ENCODE measurements at places on chromosomes 16 and 17.

DNA sequence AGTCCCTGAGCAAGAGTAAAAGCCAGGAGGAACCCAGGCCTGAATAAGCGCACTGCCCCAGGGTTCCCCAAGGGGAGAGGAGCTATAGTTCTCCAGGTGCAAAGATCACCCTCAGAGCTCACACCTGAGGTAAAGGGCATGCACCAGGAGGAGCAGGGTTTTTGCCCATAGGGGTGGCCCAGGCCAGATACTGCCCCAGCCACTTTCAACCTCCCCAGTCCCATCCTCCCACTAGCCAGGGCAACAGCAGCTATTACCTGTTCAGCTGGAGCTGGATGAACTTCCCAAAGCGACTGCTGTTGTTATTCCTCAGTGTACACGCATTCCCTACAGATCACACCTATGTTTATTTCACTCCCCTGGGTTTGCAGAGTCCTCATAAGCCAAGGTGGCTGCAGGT, 19.8 kb downstream of the MYO19 start:
- no peak for DNase-seq

- DNase-seq: no peak
Observed at GRCh38 chr17:10417431-10417830, 4.3 kb downstream of the MYH8 start.

GRCh38 chr16:26118575-26118974, 426.8 kb downstream of the HS3ST4 start:
- DNase-seq: no peak

- no peak for DNase-seq
Observed at GRCh38 chr16:8572919-8573724, 17.2 kb downstream of the TMEM114 start.

- DNase-seq: no peak
Observed at GRCh38 chr17:77325577-77326075, 184.9 kb downstream of the SEC14L1 start.

DNA sequence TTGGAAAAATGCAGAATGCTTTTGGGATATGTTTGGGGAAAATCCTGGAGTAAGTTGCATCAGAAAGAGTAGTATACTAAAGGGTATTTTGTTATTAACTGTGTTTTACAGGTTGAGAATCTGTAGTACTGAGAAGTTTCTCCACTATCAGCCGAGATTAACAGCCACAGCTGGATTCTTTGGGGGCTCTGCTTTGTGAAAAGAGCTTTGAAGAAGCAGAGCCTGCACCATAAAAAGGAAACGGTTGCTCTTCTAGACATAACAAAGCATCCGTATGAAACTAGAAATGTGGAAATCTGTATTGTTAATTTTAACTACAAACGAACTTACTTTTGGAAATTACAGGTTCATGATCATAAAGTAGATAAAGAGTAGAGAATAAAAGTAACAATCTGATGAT, 5.3 kb downstream of the NLK start:
- no peak for DNase-seq

DNA sequence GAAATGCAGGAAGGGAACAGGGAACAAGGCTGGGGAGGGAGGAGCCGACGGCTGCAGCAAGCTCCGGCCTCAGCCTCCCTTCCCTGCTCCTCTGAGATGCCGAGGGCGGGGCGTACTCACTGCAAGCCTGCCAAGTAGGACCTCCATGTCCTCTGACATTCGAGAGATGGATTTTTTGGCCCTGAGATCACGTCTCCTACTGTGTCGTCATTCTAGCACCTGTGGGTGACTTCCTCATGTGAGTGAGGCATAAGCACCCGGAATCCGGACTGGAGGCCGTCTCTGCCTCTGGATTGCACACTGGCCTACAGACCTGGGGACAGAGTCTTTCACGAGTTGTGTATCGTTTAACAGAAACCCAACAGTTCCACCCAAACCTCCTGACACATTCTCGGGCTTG, 14.5 kb downstream of the MRM3 start:
- DNase-seq: no peak

- DNase-seq: no peak
Observed at GRCh38 chr17:34715504-34715903, 136.1 kb downstream of the TMEM132E start.

DNA sequence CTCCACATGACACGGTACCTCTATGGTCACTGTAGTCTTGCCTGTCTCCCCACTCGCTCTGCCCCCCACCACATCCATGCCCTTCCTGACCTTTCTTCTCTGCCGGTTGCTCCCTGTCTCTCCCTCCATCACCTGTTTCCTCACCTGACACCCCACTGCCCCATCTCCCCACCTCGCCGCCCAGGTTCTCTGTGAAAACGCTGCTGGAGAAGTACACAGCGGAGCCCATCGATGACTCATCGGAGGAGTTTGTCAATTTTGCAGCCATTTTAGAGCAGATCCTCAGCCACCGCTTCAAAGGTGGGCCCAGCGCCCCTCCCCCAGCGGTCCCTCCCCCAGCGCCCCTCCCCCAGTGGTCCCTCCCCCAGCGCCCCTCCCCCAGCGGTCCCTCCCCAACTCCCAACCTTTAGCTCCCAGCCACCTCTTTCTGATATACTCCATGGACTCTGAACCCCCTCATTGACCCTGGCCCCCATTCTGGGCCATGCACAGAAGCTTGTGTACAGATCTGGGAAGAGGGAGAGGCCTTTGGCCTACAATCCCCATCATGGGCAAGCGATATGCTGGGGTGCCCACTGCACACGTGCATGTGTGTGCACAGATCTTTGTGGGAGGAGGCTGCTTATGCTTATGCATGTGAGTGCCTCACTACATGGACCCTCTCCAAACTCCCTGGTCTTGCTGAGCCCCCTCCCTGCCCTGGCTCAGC, 4.1 kb downstream of the RUNDC3A start:
- DNase-seq: no peak

DNA sequence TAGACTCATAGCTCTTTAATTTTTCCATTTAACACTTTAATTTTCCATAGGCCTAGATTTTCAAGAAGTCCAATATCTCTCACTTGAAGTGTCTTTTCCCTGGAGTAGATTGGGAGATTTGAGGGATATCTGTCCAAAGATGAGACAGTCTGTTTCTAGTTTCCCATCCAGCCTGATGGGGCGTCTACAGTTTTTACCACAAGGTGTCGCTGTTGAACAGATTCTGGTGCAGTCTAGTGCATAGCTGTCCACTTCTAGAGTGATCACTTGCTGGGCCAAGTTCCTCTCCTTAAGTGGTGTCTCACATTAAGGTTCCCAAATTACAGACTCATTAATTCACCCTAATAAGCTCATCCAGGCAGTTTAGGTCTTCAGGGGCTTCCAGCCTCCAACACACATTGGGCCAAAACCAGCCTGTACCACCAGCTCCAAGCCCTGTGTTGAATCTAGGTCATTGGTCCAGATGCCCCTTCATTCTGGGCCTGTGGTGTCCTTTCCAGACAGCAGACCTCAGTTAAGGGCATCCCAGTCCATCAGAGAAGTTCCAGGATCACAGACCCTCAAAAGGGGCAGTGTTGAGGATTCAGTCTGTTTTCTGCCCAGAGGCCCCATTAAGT, 9.4 kb downstream of the SNX20 start:
- no peak for DNase-seq

DNA sequence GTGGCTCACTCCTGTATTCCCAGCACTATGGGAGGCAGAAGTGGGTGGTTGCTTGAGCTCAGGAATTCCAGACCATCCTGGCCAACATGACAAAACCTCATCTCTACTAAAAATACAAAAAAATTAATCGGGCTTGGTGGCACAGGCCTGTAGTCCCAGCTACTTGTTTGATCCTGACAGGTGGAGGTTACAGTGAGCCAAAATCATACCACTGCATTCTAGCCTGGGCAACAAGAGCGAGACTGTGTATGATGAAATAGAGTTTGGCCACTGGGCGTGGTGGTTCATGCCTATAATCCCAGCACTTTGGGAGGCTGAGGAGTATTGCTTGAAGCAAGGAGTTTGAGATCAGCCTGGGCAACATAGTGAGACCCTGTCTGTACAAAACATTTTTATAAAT, 173.3 kb downstream of the TANC2 start:
- no peak for DNase-seq

- DNase-seq: no peak
Observed at GRCh38 chr17:80229011-80229410, 8.8 kb downstream of the SLC26A11 start.
